ENCODE measurements at places on chromosomes 13 and 19.

- DNase-seq = no peak
Measured at GRCh38 chr19:58354478-58355030, 1.3 kb upstream of the A1BG start.

DNA sequence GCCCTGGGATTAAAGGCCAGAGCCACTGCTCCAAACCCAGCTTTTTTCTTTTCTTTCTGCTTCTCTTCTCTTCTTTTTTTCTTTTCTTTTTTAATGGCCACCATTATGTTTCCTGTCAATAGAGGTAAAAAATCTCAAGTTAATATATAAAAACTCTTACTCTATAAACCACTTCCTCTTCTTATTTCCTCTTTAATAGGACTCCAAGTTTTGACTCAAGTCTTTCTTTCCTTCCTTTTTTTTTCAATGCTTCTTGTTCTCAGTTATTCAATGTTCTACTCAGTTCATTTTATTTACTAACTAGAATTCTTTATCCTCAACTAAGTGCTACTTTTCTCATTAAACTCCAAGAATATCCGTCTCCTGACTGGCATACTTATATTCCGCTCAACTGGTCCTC lies 27.1 kb upstream of the MYCBP2 start:
- DNase-seq = peak; percentile 38

- peak; percentile 92 for DNase-seq
Measured at GRCh38 chr19:18044825-18045304, 36.9 kb downstream of the ARRDC2 start.

DNA sequence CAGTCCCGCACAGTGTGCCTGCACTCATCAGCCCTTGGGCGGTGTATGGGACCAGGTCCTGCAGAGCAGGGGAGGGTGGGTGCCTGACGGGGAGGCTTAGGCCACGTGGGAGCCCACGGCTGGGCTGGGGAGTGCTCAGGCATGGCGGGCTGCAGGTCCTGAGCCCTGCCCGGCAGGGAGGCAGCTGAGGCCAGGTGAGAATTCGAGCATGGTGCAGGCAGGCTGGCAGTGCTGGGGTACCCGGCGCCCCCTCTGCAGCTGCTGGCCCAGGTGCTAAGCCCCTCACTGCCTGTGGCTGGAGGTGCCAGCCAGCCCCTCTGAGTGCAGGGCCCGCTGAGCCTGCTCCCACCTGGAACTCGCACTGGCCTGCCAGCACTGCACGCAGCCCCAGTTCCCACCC lies 630.9 kb upstream of the PCDH20 start:
- DNase-seq = no peak

DNA sequence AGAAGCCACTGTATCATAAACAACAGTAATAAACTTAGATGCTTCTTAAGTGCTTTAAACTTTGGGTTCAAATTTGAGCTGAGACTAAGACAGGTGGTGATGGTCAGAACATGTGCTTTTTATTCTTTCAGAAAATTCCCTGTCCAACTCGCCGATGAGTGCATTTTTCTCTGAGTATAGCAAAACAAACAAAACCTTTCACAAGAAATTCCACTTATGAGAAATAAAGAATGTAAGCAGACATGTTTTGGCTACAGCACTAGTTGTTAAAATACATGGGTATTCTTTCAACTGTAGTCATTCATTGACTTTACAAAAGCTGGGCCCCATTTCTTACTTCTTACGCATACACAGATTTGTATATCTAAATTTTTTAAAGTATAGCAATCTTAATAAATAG lies 125.6 kb downstream of the SPRY2 start:
- DNase-seq = no peak

- DNase-seq = no peak
Measured at GRCh38 chr19:38733493-38734175, 10.6 kb downstream of the CAPN12 start.

DNA sequence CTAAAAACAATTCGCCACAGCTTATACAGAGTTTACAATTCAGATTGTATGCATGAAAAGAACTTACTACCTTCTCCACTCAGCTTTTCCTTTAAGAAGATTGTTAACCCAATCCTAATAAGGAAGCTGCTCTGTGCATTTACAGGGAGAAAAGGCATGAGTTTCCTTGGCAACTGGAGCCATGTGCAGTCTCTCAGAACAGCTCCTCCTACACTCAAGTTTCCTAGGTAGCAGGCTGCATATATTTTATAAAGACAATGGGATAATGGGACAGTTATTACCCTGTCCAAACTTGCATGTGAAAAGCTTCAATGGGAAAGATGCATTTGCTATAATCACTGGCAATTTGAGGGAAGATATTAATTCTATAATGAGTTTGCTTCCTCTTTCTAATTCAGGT lies 125.5 kb upstream of the TRPC4 start:
- no peak for DNase-seq

- DNase-seq = no peak
Measured at GRCh38 chr19:7641290-7642276, 4.7 kb downstream of the STXBP2 start.

DNA sequence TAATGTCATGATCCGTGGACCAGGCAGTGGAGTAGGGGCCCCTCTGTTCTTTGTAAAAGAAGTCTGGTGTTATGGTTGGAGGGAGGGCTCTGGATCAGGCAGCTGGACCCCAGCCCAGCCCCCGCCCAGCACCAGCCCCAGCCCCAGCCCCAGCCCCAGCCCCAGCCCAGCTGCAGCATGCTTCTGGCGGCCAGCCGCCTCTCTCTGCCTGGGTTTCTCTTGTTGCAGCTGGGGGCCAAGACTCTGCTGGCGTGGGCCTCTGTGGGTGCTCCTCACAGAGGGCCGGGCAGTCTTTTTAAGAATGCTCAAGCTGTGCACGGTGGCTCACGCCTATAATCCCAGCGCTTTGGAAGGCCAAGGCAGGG lies 17.9 kb downstream of the DOT1L start:
- no peak for DNase-seq

DNA sequence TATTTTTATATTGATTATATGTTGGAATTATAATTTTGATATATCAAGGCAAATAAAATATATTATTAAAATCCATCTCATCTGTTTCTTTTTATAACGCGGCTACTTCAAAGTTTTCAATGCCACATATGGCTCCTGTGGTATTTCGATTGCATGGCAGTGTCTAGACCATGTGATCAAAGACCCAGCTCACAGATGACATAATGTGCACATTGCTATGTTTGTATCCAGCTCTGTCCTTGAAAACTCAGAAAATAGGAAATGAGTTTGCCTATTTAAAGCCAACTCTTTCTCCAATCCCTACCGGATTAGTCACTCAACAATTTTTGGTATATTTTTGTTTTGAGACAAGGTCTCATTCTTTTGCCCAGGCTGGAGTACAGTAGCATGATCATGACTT lies 26.2 kb downstream of the TMTC4 start:
- no peak for DNase-seq

DNA sequence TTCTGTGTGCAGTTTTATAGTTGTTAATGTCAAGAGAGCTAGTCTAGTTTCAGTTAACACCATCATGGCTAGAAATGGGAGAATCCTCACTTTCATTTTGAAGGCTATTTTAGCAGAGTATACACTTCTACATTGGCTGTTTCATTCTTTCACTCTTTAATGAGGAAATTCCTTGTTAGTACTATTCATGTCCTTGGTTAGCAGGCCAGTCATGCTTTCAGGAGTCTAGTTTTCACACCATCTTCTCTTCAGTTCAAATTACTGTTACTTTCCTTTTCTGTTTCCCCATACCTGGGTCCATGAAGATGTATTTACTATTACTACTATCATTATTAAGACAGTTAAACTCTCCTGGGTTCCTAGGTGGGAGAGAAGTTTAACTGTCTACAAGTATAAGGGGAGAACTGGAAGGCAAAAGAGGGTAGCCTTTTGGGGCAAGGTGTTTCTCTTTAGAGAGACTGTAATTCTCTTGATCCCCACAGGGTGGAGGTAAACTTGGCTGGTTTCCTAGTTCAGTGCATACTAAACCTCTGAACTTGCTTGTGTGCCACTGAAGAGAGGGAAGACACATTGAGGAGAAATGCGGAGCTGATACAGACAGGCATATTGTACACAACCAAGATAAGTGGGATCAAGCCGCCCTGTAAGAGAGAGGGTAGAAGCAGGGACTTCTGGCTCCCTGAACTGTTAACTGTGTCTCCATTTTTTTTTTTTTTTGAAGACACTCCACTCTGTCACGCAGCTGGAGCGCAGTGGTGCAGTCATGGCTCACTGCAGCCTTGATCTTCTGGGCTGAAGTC lies 41.3 kb upstream of the IGFL4 start:
- peak; percentile 22 for DNase-seq

DNA sequence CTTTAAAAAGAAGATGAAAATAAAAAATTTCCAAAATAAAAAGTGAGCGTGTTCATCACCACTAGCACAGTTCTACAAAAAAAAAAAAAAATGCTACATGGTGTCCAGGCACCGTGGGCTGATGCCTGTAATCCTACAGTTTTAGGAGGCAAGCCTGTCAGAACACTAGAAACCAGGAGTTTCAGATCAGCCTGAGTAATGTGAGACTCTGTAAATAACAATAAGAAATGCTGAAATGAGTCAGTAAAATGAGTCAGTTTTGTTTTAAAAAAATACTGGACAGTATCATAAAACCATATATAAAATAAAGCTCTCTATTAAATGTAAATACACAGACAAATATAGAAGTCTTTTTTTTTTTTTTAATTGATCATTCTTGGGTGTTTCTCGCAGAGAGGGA lies 30.0 kb downstream of the ZNF91 start:
- DNase-seq = no peak

- no peak for DNase-seq
Measured at GRCh38 chr19:6828306-6828697, 55.8 kb downstream of the VAV1 start.

- peak; percentile 92 for DNase-seq
Measured at GRCh38 chr19:56252699-56253422, 19.7 kb upstream of the EDDM13 start.

DNA sequence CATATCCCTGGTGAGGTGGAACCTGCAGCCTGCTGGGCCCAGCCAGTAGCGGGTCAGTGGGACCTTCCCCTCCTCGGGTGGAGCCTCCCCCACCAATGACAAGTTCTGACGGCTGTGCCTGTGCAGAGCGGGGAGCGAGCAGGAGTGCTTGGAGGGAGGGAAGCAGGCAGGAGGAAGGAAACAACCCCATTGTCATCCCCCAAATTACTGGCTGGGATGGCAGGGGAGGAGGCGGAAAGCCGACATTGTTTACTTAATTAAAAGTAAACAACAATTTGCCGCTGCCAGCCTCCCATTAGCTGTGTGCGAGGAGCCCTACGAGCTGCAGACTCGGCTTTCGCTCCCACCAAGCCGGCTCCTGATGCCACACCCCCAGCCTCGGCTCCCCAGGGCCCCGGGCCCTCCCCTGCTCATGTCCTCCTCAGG lies 45.5 kb downstream of the LYL1 start:
- no peak for DNase-seq

GRCh38 chr19:37654118-37654517 lies 1.1 kb downstream of the ZFP30 start:
- no peak for DNase-seq

GRCh38 chr19:8255426-8256125 lies 46.4 kb downstream of the CERS4 start:
- no peak for DNase-seq

DNA sequence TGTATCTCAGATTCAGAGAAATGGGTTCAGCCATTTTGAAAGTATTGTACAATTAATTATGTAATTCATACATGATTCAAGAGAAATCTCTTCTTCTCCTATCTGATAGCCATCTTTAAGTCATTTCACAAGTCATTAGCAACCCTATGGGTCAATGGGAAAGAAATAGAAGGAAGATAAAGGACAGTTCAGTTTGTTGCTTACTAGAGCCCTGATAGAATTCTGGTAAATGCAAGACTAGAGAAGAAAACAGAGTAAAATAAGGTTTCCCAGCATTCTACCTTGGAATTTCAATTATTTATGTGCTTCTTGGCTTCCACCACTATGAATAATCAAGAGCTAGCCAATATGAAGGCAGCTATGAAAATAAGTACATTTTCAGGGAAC lies 117.7 kb downstream of the LHFPL6 start:
- DNase-seq = no peak

Measured in inflammatory macrophage treated with lipopolysaccharide for 1 hour (primary cell).